Natural killer cell (primary cell): ENCODE measurements at places on chromosomes 3 and 15. TPM values are rescaled to one million over a fixed set of nuclear protein-coding genes. Genes with fewer than 3 reads are reported as not detected.

Gene FYCO1
- total RNA-seq: 28.4 TPM

Gene CFAP100
- not detected for total RNA-seq

Gene BFSP2
- not detected for total RNA-seq

Gene GOLGA6B
- total RNA-seq: 1.1 TPM

Gene ZNF620
- total RNA-seq: 7.4 TPM

Gene WDR53
- total RNA-seq: 13.5 TPM

Gene ATP13A4
- total RNA-seq: 3.9 TPM

Gene PAK6
- total RNA-seq: 7.6 TPM

Gene OSTN
- not detected for total RNA-seq

Gene SLC27A2
- 0.50 TPM for total RNA-seq
